ENCODE measurements at places on chromosomes 3 and 15.

DNA sequence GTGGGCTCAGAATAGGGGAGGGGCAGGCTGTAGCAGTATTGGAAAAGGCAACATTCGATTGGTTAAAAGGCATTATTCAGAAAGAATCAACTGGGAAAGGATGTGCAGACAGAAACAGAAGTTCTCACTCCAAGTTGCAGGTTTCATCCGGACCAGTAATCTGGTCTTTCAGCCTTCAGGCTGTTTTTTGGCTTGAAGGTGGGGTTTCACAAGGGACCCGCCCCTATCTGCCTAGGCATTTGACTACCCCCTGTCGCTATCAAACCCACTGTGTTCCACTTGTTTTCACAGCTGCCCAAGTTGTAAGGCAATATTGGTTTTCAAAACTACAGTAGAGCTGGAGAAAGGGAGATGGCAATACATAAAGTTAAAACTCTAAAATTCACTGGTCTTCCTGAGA, 96.9 kb downstream of the VPS8 start:
- DNase-seq: no peak

DNA sequence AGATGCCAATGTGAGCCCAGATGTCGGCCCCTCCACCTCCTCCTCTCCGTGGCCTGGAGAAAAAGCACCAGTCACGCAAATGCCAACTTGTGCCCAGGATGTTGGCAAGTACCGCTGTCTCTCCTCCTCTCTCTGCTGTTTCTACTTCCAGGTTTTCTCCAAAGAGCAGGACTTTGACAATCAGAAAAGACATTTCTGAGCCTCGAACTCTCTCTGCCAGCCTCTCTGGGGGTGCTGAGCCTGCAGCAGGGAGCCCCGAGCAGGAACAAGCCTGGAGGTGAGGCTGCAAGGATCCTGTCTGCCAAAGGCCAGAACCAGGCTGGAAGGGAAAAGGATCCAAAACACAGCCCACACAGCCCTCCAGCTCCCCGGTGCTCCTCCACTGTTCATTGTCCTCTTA, 89.7 kb downstream of the SEC22A start:
- DNase-seq: no peak

DNA sequence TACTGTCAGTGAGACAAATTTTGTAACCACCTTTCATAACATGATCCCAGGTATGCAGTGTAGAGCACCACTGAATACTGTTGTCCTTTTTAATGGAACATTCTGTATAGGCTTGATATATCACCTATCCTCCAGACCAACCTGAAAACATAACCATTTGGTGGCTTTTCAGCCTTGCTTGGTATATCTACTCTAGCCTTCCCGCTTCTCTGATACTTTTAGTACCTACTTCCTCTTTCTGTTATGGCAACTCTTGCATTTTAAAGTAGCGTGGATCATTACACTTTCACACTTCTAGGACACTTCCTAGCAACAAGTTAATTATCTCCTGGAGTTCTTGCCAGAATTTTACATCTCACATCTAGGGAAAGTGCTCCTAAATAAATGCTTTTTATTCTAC, 226.6 kb upstream of the ROBO1 start:
- DNase-seq: no peak

- no peak for DNase-seq
Measured at GRCh38 chr15:73382115-73382514, 13.4 kb upstream of the HCN4 start.

- DNase-seq: no peak
Measured at GRCh38 chr3:161851941-161852566, 355.4 kb downstream of the OTOL1 start.

GRCh38 chr3:127287840-127288239, at the start of gene PRR20G:
Gene PRR20G (minus strand): TSS chr3:127288046. CDS start chr3:127287365, 681 bp downstream.
- no peak for DNase-seq

DNA sequence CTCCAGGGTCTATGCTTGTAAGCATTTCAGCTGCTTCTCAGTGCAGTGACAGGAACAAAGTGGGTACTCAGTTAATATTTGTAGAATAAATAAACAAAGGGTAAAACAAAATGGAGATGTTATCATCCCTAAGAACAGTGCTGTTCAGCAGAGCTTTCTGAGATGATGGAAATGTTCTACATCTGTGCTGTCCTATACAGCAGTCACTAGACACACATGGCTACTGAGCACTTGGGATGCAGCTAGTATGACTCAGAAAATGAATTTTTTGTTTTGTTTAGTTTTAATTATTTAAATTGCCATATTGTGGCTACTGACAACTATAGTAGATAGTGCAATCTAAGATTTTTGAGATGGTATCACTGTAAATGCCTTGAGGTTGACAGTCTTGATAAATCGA, 283.8 kb upstream of the ADAMTS9 start:
- DNase-seq: no peak

GRCh38 chr3:63390710-63391230, 112.7 kb downstream of the SYNPR start:
- no peak for DNase-seq

DNA sequence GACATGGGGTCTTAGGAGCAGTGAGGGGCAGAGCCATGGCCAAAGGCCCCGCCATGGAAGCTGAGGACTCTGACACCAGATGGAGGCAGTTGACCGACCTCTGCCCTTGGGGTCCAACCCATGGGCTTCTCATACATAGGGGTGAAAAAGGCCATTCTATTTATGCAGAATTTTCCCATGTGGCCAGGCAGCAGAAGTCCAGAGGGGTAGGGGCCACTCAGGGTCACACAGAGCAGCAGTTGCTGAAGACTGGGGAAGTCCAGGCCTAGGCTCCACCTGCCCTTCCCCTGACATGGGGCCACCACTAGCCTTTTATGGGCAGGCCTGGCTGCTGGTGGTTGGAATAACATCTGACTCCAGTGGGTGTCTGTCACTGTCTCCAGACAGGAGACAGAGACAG, 6.4 kb downstream of the PRSS50 start:
- DNase-seq: no peak

GRCh38 chr3:38515367-38515766, 19.2 kb downstream of the EXOG start:
- DNase-seq: no peak

DNA sequence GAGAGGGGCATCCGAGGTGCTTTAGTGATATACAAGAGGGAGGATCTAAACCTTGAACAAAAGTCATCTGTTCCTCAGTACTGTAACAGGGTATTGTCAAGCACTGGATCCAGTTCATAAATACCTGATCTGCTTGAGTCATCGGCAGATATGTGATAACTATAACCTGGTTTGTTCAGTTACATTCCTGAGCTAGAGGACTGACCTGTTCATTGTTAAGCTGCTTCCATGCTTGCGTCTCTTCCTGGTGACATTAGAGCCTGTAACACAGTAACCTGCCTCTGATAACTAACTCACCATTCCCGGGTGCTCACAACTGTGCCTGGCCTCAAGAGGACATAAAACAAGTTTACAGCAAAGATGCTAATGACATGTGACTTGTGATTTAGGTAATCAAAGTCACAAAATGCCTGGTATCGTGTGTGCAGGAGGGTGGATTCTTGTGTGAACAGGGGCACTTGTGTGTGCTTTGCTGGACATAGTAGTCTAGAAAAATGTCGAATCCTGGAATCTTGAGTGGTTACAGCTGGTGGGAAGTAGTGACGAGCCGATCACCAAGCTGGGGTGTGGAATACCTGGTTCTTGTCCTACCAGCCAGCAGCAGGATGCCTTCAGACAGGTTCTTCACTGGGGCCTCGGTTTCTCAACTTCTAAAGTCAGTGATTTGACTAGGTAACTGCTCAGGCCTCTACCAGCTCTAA, 30.9 kb upstream of the POLR2M start:
- no peak for DNase-seq

DNA sequence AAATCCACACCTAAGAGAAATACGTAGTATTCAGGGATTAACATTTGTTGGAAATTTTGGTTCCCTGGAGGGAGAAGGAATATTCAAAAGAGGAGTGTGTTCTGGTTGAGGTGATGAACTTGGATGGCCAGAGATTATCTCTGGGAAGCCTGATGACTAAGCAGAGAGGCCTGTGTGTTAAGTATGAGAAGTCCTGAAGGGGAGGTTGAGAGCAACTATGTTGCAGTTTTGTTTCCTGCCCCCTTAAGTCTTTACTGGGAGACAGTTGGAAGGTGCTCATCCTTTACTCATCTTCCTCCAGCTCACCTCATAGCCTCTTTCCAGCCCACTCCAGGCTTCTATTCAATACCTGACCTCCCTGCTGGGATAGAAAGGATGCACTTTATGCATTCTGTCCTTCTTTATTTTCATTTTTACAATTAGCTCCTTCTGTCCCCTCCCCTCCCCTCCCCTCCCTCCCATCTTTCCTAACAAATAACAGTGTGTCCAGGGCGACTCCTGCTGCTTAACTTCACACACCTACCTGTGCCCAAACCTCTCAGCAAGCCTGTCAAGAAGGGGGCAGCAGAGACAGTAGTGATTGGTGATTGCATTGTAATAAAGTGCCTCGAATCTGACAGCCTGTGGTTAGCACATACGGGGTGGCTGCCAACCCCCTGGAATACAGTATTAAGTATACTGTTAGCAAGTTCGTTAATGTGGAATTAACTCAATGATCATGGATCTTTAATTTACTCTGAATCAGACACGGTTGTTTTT, 11.9 kb downstream of the RAP2B start:
- DNase-seq: no peak

DNA sequence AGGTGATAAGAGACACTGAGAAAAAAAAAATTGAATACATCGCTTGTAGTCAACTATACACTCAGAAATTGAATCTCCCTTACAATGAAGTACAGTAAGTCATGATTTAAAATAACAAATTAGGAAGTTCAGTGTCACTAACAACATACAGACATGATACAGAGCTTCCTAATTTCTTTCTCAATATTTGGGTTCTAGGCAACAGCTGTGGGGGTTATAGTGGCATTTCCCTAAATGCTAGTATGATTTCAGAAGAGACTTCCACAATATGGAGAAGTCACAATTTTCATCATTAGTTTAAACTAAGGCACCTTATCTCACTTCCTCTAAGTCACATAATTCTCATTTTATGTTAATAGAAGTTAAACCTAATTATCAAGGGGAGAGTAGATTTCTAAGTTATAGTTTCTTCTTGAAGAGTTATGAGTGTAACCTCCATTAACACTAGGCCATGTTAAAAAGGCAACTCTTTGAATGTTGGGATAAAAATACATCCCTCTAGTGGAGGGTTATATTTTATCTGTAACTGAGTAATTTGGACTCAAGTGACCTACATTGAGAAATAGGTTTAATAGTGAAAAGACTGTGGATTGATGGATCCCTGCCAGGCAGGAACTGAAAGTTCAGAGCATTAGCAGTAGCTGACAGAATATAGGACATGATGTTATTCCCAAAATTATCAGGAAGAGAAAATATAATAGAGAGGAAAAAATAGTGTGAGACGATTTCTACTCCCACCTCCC, 286.0 kb upstream of the SUCLG2 start:
- no peak for DNase-seq

DNA sequence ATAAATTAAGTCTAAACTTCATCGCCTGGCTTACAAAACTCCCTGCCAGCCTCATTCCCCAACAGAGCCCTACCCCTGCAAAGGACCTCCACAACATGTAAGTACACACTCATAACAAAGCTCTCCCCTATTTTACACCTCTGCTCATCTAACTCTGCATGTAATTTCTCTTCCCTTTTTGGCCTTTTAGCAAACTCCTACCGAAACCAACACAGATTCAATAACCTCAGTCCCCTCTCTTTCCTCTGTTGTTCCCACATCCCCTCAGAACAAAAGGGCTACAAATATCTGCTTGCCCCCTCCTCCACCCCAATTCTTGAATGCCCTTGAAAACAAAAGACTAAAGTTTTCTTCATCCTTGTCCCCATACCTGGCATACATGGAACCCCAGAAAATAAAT, 662 bp downstream of the UBL7 start:
- DNase-seq: no peak

DNA sequence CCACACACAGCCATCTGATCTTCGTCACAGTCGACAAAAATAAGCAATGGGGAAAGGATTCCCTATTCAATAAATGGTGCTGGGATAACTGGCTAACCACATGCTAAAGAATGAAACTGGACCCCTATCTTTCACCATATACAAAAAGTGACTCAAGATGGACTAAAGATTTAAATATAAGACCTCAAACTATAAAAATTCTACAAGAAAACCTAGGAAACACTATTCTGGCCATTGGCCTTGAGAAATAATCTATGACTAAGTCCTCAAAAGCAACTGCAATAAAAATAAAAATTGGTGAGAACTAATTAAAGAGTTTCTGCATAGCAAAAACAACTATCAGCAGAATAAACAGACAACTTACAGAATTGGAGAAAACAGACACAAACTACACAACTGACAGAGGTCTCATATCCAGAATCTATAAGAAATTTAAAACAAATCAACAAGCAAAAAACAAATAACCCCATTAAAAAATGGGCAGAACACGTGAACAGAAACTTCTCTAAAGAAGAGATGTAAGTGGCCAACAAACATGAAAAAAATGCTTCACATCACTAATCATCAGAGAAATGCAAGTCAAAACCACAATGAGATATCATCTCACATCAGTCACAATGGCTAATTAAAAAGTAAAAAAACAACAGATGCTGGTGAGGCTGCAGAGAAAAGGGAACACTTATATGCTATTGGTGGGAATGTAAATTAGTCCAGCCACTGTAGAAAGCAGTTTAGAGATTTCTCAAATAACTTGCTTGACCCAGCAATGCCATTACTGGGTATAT, 104.0 kb downstream of the NR1I2 start:
- no peak for DNase-seq

- DNase-seq: no peak
Measured at GRCh38 chr3:17398959-17399551, 343.4 kb downstream of the TBC1D5 start.

DNA sequence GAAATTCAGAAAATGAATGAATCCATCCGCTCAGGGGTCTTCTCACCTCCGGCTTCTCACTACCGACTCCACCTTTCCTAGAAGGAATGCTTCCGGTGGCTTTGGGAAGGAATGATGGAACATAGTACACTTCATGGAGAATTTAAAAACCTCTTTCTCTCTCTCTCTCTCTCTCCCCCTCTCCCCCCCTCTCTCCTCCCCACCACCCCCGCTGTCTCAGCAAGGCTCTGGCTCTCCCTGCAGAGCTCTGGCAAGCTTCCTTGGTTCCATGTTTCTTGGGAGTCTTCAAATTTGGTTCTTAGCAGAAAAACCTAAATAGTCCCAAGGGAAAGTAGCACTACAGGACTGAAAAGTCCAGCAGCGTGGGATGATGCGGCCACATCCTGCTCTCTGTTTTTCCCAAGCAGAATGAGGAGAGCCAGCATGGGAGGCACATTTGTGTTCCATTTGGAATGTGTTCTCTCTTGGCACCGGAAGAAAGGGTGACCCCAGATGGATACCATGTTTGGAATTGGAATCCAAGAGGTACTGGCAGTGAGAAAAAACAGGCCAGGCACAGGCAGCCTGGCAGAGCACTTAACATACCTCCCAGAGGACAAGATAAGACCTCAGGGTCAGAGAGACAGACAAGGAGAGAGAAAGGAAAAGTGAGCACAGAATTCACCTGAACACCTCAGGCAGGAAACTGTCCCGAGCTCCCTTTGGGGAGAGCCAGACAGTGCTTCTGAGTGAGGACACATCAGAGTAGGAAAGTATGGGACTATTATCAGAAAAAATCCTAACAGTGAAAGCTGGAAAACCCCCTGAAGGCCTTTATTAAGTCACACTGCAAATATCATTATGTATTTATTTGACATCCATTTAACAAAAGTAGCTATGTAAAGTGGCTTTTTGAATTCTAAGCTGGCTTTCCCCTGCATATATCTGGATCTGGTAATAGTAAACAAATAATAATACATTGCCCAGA, at the start of gene POPDC2:
POPDC2 (minus strand) TSS at position 116 of the 967 bp plus-strand sequence. CDS start 166 bp downstream, outside the sequence.
- DNase-seq: no peak

- DNase-seq: no peak
Measured at GRCh38 chr3:23994244-23994569, 49.1 kb downstream of the NR1D2 start.
